SJCRH30 (cell line): ENCODE measurements at places on chromosomes 11 and 22.

DNA sequence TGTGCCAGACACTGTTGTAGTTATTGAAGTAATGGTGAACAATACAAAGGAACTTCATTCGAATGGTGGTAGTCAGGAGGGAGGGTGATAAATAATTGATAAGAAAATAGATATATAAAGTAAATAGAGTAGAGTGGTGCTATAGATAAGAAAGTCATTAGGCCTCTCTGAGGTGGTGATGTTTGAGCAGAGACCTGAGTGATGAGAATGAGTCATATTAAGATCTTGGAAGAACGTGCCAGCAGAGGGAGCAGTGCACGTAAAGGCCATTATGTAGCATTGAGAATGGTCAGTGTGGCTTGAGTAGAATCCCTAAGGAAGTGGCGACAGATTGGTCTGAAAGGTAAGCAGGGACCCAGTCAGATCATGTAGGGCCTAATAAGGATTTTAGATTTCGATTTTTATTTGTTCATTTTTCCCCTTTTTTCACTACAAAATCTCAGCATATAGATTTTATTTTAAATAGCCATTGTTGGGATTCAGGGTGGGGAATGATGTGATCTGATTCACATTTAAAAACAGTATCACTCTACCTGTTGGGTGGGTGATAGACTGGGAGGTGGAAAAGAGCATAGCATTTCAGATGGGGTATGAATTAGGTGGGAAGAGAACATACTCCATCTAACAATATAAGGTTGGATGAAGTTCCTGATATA is 44.7 kb downstream of the CCDC90B start:
- no peaks in the 10 kb centered on the region for H3K36me3 ChIP-seq
- no peak overlapping the region for H3K4me3 ChIP-seq
- H3K27ac ChIP-seq = no peak overlapping the region
- H3K27me3 ChIP-seq = no peaks in the 10 kb centered on the region

DNA sequence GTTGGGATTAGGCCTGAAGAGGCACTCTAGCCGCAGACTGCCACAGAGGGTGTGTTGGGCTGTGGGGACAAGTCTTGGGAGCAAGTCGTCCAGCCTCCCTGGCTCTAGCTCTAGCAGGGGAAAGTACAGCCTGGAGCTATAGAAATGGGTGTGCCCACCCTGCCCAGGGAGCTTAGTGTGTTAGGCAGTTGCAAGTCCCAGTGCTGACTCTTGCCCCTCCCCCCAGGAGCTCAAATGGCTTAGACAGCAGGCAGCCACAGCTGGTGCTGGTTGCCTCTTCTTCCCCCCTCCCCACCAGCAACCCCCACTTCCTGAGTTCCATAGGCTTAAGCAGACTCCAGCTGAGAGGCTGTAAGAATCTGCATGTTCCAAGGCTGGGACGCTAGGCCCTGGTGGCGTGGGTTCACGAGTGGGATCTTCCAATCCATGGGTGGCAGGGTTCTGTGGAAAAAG is 61.2 kb downstream of the GUCY1A2 start:
- H3K27me3 ChIP-seq = no peaks in the 10 kb centered on the region
- H3K27ac ChIP-seq = peak overlapping the region; percentile 26; the same call in 1 of the 2 replicates
- H3K4me1 ChIP-seq = peaks cover 23% of the 10 kb centered on the region; the same call in 1 of the 2 replicates
- DNase-seq = peak; percentile 79

DNA sequence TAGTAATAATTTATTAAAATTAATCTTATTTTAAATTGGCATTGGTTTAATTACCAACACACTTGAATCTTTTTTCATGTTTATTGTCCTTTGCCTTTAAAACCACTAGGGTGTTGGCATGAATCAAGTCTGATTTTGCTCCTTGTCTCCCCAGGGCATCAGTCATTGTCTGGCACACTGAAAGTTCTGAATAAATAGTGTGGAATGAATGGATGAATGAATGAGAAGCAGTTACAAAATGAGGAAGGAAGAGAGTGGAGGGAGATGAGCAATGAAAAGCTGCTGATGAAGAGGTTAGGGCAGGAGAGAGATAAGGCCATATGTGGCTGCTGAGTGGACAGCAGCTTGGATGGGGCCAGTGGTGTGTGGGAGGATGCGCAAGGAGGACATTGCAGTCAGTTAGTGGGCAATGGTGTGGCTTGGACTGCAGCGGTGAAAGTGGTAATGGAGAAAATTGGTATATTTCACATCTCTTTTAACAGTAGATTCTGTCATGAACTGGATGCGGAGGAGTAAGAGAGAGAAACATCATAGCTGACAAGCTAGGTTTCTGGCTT is 132.0 kb downstream of the SPON1 start:
- no peaks in the 10 kb centered on the region for H3K27me3 ChIP-seq
- no peak for DNase-seq
- no peak overlapping the region for H3K27ac ChIP-seq
- H3K36me3 ChIP-seq = no peaks in the 10 kb centered on the region
- H3K4me3 ChIP-seq = no peak overlapping the region
- no peaks in the 10 kb centered on the region for H3K4me1 ChIP-seq

DNA sequence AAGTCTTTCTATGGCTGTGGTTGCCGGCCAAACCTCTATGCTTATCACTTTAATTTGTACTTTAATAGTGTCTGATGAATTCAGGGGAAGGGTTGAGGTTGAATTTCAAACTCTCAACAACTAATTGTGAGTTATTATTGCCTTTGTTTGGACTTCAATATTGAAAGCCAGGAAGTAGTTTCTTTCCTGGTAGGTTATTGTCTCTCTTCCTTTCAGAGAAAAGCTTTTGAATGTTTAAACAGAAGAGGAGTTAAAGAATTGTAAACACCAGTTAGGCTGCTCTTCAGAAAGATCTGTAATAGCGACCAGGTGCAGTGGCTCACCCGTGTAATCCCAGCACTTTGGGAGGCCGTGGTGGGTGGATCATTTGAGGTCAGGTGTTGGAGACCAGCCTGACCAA is 22.2 kb downstream of the NNMT start:
- H3K4me1 ChIP-seq = peaks cover 3% of the 10 kb centered on the region; the same call in 1 of the 2 replicates
- peaks cover 2% of the 10 kb centered on the region; the same call in 1 of the 2 replicates for H3K36me3 ChIP-seq
- H3K4me3 ChIP-seq = no peak overlapping the region
- no peak for DNase-seq

GRCh38 chr22:46829117-46829891 is 66.9 kb downstream of the TBC1D22A start:
- no peaks in the 10 kb centered on the region; the same call in 1 of the 2 replicates for H3K36me3 ChIP-seq
- H3K27me3 ChIP-seq = no peaks in the 10 kb centered on the region
- DNase-seq = no peak
- H3K4me1 ChIP-seq = no peaks in the 10 kb centered on the region
- no peak overlapping the region for H3K4me3 ChIP-seq

GRCh38 chr11:23680488-23681230 is 816.2 kb upstream of the LUZP2 start:
- DNase-seq = no peak
- H3K4me3 ChIP-seq = no peak overlapping the region
- no peaks in the 10 kb centered on the region for H3K4me1 ChIP-seq
- H3K27me3 ChIP-seq = peaks cover 11% of the 10 kb centered on the region
- H3K27ac ChIP-seq = no peak overlapping the region

GRCh38 chr11:27075192-27075591 is 34.6 kb downstream of the BBOX1 start:
- no peak overlapping the region for H3K4me3 ChIP-seq
- H3K27ac ChIP-seq = no peak overlapping the region

- no peak overlapping the region for H3K4me3 ChIP-seq
- H3K27ac ChIP-seq = no peak overlapping the region
- H3K27me3 ChIP-seq = no peaks in the 10 kb centered on the region
- H3K4me1 ChIP-seq = peaks cover 33% of the 10 kb centered on the region
- DNase-seq = no peak
- H3K36me3 ChIP-seq = no peaks in the 10 kb centered on the region
Measured at GRCh38 chr11:12175694-12176241, 65.4 kb downstream of the MICAL2 start.

DNA sequence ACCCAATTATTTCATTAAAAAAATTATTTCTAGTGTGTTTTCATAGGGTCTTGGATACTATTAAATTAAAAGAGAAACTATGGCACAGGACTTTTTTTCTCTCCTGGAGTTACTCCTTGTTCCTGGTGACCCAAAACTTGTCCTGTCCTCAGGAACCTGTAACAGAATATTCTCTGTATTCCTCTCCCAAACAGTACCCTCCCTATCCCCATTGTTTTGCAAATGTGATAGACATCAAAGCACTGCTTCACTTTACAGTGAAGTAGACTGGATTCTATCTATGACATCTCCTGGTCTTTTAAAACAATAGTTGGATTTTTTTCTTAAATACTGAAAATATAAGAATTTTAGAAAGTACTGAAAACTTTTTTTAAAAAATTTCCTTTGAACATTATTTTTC is 37.2 kb downstream of the FAR1 start:
- no peak overlapping the region for H3K27ac ChIP-seq
- H3K27me3 ChIP-seq = no peaks in the 10 kb centered on the region
- no peak for DNase-seq

DNA sequence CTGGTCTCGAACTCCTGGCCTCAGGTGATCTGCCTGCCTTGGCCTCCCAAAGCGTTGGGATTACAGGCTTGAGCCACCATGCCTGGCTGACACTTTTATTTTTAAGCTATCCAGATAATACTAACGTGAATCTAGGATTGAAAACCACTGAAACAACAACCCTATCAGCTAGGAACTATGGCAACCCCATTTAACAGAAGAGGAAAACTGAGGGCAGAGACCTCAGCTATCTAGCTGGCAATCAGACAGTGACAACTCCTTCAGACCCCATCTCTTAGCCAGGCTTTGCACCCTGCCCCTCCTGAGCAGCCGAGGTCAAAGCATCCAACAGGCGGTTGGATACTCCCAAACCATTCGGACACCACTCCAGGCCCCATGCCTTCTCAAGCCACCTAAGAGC is 14.1 kb downstream of the ABTB2 start:
- no peak for DNase-seq
- no peaks in the 10 kb centered on the region for H3K36me3 ChIP-seq
- H3K4me1 ChIP-seq = peaks cover 32% of the 10 kb centered on the region
- H3K27me3 ChIP-seq = no peaks in the 10 kb centered on the region

DNA sequence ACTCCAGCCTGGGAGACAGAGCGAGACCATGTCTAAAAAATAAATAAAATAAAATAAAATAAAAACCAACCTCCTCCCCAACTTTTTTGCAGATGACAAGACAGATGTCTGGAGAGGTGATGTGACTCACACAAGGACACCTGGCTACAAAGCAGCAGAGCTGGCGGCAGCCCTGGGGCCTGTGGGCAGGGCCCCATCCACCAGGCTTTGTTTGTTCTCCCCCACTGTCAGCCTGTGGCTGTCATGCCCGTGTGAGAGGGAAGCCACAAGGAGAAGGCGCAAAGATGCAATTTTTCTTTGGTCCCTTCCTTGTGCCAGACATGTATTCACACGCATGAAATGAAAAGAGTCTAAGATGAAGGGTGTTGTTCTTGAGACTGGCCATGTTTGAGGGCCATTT is 16.6 kb downstream of the CD59 start:
- H3K27ac ChIP-seq = no peak overlapping the region
- peaks cover 30% of the 10 kb centered on the region for H3K4me1 ChIP-seq
- no peak overlapping the region for H3K4me3 ChIP-seq
- H3K36me3 ChIP-seq = peaks cover 17% of the 10 kb centered on the region
- H3K27me3 ChIP-seq = no peaks in the 10 kb centered on the region

DNA sequence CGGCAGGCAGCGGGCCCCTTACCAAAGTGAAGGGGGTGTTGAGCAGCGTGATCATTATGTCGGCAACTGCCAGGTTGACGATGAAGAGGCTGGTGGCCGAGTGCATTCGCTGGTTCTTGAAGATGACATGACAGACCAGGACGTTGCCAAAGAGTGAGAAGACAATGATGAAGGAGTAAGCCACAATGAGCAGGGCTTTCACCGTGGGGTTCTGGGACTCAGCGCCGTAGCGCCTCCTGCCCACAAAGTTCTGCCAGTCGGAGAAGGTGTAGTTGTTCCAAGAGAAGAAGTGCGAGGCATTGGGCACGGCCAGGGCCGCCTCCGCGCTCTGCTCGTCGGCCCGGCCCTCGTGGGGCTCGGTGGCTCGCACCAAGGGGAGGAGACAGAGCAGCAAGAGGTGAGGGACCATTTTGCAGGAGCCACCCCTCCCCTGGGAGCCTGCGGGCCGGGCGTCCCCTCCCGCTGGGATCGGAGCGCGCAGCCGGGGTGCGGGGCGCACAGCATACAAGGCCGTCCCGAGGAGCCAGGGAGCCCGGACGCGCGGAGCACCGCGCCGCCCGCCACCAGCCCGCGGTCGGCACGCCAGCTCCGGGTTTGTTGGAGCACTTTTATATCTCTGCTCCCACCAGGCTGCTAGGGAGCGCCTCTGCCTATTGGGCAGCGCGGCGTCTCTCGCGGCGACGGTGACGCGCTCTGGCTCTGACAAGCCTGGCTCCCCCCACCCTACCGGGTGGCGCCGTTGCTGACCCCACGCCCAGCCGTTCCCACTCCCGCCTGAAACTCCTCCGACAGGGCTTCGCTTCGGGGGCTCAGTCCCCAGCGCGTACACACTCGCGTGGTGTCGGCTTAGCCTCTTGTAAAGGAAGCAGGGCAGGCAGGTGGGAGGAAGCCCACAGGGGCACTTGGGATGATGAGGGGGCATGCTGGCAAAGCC is at the start of gene GPR83:
Gene GPR83 (minus strand): TSS at position 581 of the 934 bp plus-strand sequence. CDS start 172 bp downstream, at position 409.
- peak; percentile 5 for DNase-seq
- peak within 1 kb of the TSS; percentile 30 for H3K4me3 ChIP-seq
- no peaks in the 10 kb centered on the region for H3K36me3 ChIP-seq
